Posterior cingulate gyrus (tissue), 11 donors: ENCODE measurements at places on chromosomes 7 and 10.
A peak's percentile ranks its signal among the peaks of the same experiment; 100 is the strongest.

GRCh38 chr7:127858915-127859189 is 172.4 kb downstream of the LRRC4 start:
- no peak for DNase-seq

- DNase-seq = no peak
Observed at GRCh38 chr7:65001291-65001814, 5.1 kb downstream of the ERV3-1 start.

- DNase-seq = no peak
Observed at GRCh38 chr7:101626069-101626671, 2.9 kb downstream of the MYL10 start.

- DNase-seq = no peak
Observed at GRCh38 chr10:71649631-71650030, 69.9 kb downstream of the C10orf105 start.

DNA sequence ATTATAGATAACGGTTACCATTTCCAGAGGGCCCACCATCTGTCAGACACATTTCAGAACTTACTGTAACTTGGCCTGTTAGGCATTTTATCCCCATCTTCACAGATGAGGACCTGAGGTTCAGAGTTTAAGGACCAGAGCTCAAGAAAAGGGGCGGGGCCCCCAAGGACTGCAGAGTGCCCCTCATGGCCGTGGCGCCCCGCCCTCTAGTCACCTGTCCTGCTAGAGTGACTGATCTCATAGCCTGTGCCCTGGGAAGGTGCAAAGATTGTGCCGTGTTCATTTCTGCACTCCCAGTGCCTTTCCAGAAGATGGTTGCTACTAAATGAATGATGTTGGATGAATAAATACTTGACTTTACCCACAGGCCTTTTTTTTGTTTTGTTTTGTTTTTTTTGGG is 107.0 kb downstream of the XRCC2 start:
- DNase-seq = no peak

DNA sequence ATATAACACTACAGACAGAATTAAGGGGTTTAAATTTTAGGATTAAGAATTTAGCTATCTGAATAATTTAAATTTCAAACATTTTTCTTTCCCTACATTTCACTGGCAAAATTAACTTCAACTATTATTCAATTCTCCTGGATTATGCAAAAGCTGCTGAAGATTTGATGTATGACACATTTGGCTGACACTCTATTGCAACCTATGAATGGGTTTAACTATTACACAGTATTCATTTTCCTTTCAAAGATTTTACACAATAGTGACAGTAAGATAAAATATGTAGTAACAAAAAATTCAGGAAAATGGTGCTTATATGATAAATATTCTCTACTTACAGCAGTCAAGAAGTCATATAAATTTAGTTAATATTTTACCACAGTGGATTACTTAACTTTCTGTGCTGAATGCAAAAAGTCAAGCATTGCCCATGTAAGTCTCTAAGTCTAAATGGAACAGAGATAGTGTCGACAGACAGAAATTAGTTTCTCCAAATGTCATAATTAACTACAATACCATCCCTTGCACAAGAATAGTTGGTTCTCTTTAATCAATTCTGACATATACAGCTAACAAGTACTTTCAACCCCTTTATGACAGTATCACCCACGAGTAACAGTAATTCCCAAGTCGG is 194.1 kb upstream of the FRMD4A start:
- no peak for DNase-seq

- no peak for DNase-seq
Observed at GRCh38 chr10:3452173-3452626, 279.6 kb upstream of the PITRM1 start.

- peak; percentile 30 for DNase-seq
Observed at GRCh38 chr7:34059136-34059828, 153.9 kb downstream of the BMPER start.
